ENCODE measurements at places on chromosomes 4 and X. TPM values are rescaled to one million over a fixed set of nuclear protein-coding genes. Genes with fewer than 3 reads are reported as not detected.

DNA sequence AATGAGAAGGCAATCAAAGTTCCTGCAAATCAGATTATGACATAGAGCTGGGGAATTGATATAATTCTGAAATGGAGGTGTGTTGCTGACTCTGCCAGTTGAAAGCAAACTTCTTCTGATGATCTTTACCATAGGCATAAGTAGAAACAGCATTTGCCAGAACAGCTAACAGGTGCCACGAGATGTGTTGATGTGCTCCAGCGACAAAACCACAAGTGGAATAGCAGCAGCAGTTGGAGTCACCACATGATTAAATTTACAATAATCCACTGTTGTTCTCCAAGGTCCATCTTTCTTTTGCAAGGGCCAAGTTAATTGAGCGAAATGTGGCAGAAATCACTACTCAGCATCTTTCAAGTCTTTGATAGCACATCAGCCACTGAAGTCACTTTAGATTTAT, 3.7 kb upstream of the OSTC start:
- DNase-seq: no peak
- H3K27me3 ChIP-seq: no peaks in the 10 kb centered on the region
- no peak overlapping the region for H3K27ac ChIP-seq
- no peaks in the 10 kb centered on the region for H3K36me3 ChIP-seq

DNA sequence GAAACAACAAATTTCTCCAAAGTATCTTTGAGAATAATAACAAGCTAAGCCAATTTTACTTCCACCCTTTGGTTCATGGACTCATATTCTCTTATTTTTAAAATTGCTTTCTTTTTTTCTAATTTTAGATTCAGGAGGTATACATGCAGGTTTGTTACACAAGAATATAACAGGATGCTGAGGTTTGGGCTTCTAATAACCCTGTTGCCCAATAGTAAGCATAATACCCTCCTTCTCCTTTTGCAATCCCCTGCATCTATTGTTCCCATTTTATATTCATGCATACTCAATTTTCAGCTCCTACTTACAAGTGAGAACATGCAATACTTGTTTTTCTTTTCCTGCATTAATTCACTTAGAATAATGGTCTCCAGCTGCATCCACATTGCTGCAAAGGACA, 202.3 kb upstream of the FSTL5 start:
- H3K27ac ChIP-seq: no peak overlapping the region
- no peaks in the 10 kb centered on the region for H3K27me3 ChIP-seq
- H3K36me3 ChIP-seq: no peaks in the 10 kb centered on the region
- no peak for DNase-seq
- H3K4me3 ChIP-seq: no peak overlapping the region

GRCh38 chr4:40055511-40055862, 1.2 kb upstream of the N4BP2 start:
- H3K36me3 ChIP-seq: peaks cover 2% of the 10 kb centered on the region
- H3K4me3 ChIP-seq: peak overlapping the region; percentile 76
- peaks cover 29% of the 10 kb centered on the region for H3K4me1 ChIP-seq
- no peaks in the 10 kb centered on the region for H3K27me3 ChIP-seq
- H3K27ac ChIP-seq: peak overlapping the region; percentile 97
- no peak for DNase-seq

GRCh38 chrX:46263494-46263893, 281.7 kb downstream of the ZNF674 start:
- no peaks in the 10 kb centered on the region for H3K36me3 ChIP-seq
- H3K4me3 ChIP-seq: no peak overlapping the region
- peaks cover 9% of the 10 kb centered on the region for H3K4me1 ChIP-seq
- no peak overlapping the region for H3K27ac ChIP-seq
- H3K27me3 ChIP-seq: no peaks in the 10 kb centered on the region
- DNase-seq: no peak

GRCh38 chr4:152273343-152273742, 262.5 kb downstream of the FBXW7 start:
- H3K4me1 ChIP-seq: peaks cover 18% of the 10 kb centered on the region
- no peaks in the 10 kb centered on the region for H3K27me3 ChIP-seq
- H3K4me3 ChIP-seq: no peak overlapping the region
- no peak for DNase-seq

- peaks cover 6% of the 10 kb centered on the region for H3K36me3 ChIP-seq
- no peak for DNase-seq
- H3K27me3 ChIP-seq: no peaks in the 10 kb centered on the region
- H3K4me1 ChIP-seq: peaks cover 17% of the 10 kb centered on the region
Measured at GRCh38 chr4:41057467-41057866, 156.9 kb downstream of the APBB2 start.

- H3K4me1 ChIP-seq: no peaks in the 10 kb centered on the region
- no peaks in the 10 kb centered on the region for H3K27me3 ChIP-seq
- H3K36me3 ChIP-seq: no peaks in the 10 kb centered on the region
- H3K4me3 ChIP-seq: no peak overlapping the region
- DNase-seq: no peak
Measured at GRCh38 chrX:38601866-38602265, 40.5 kb downstream of the TSPAN7 start.

GRCh38 chr4:104490770-104491480, 3.8 kb downstream of the CXXC4 start:
- H3K27me3 ChIP-seq: peaks cover 2% of the 10 kb centered on the region
- H3K4me1 ChIP-seq: peaks cover 67% of the 10 kb centered on the region
- peak overlapping the region; percentile 90 for H3K27ac ChIP-seq
- H3K36me3 ChIP-seq: no peaks in the 10 kb centered on the region

- no peaks in the 10 kb centered on the region for H3K27me3 ChIP-seq
- peaks cover under 1% of the 10 kb centered on the region for H3K36me3 ChIP-seq
- peaks cover 65% of the 10 kb centered on the region for H3K4me1 ChIP-seq
- peak; percentile 38 for DNase-seq
- H3K27ac ChIP-seq: peak overlapping the region; percentile 96
Measured at GRCh38 chr4:19739101-19739651, 512.5 kb upstream of the SLIT2 start.

DNA sequence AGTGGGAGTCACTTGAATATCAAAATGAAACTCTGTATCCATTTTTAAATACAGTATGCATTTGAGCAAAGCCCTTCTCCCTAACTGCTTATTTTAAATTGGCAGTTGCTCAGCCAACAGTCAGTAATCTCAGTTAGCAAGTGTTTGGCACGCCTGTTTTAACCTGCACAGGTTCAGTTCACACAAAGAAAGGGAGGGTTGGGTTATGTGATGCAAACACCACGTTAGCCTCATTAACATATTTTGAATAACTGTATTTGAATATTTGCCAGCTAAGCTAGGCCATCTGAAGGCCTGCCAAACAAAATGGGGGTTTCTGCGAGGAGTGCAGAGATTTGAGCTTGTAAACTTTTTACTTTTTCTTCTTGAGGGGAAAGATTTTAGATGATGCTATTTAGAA, 19.8 kb downstream of the GAB1 start:
- H3K4me1 ChIP-seq: peaks cover 82% of the 10 kb centered on the region
- peak overlapping the region; percentile 94 for H3K27ac ChIP-seq
- no peaks in the 10 kb centered on the region for H3K36me3 ChIP-seq
- DNase-seq: no peak

GRCh38 chr4:81631958-81632441, 160.3 kb upstream of the RASGEF1B start:
- peaks cover 18% of the 10 kb centered on the region for H3K4me1 ChIP-seq
- no peak overlapping the region for H3K4me3 ChIP-seq
- H3K27ac ChIP-seq: no peak overlapping the region
- no peaks in the 10 kb centered on the region for H3K36me3 ChIP-seq
- DNase-seq: no peak

DNA sequence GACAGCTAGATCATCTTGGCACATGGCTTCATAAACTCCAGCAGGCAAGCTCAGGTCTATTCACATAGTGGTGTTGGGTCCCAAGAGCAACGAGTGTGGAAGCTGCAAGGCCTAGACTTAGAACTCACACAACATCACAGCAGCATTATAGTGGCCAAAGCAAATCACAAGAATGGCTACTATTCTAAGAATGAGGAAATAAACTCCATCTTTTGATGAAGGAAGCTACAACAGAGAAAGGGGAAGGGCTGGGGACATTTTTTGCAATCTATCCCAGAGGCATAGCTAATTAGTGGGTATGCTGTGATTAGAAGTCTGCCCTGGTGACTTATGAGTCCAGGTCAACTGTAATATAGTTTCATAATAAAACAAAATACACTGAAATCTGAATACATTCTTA, 42.9 kb upstream of the TAB3 start:
- H3K27ac ChIP-seq: peak overlapping the region; percentile 36
- no peak overlapping the region for H3K4me3 ChIP-seq
- DNase-seq: no peak
- H3K27me3 ChIP-seq: no peaks in the 10 kb centered on the region
- no peaks in the 10 kb centered on the region for H3K36me3 ChIP-seq

GRCh38 chrX:120564925-120565324, 4.2 kb upstream of the CUL4B start:
- H3K4me1 ChIP-seq: peaks cover 5% of the 10 kb centered on the region
- H3K36me3 ChIP-seq: no peaks in the 10 kb centered on the region
- H3K27ac ChIP-seq: no peak overlapping the region
- DNase-seq: no peak
- no peak overlapping the region for H3K4me3 ChIP-seq

- no peak overlapping the region for H3K4me3 ChIP-seq
- H3K36me3 ChIP-seq: no peaks in the 10 kb centered on the region
- no peak overlapping the region for H3K27ac ChIP-seq
- DNase-seq: no peak
- H3K27me3 ChIP-seq: no peaks in the 10 kb centered on the region
Measured at GRCh38 chr4:101697266-101697665, 93.3 kb upstream of the BANK1 start.

GRCh38 chrX:14295426-14295825, 233.9 kb upstream of the GLRA2 start:
- H3K27me3 ChIP-seq: no peaks in the 10 kb centered on the region
- H3K4me1 ChIP-seq: no peaks in the 10 kb centered on the region
- no peak overlapping the region for H3K4me3 ChIP-seq
- DNase-seq: no peak
- no peaks in the 10 kb centered on the region for H3K36me3 ChIP-seq

- H3K36me3 ChIP-seq: peaks cover 3% of the 10 kb centered on the region
- no peaks in the 10 kb centered on the region for H3K27me3 ChIP-seq
- DNase-seq: no peak
- no peak overlapping the region for H3K4me3 ChIP-seq
- H3K27ac ChIP-seq: no peak overlapping the region
- H3K4me1 ChIP-seq: peaks cover 27% of the 10 kb centered on the region
Measured at GRCh38 chr4:181970366-181970765, 272.8 kb upstream of the TENM3 start.

DNA sequence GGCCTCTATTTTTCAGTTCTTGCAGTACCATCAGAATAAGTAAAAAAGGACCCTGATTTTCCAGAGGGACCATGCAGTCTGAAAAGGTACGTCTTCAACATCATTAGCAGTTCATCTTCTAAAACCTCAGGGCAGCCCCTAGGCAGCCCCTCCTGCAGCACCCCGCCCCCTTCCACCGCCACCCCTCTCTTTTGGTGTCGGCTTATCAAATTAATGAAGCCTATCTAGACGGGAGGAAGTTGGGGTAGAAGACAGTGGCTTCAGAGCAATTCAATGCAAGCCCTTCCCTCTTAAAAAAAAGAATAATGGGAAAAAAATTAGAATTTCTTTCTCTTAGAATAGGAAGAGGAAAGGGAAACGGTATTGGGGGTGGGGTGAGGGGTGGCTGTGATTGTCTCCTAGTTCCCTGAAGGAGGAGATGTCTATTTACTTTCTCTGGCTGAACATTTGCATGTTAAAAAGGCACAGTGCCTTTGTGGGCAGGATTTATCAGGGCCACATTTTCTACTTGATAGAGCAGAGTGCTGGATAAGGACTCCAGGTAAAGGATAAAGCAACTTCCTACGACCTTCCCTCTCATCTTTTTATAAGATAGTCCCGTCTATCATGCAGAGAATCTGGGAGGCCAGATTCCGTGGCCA, 159.4 kb downstream of the MGST2 start:
- peaks cover 10% of the 10 kb centered on the region for H3K36me3 ChIP-seq
- H3K4me1 ChIP-seq: peaks cover 13% of the 10 kb centered on the region
- H3K27me3 ChIP-seq: no peaks in the 10 kb centered on the region
- H3K27ac ChIP-seq: no peak overlapping the region
- no peak overlapping the region for H3K4me3 ChIP-seq

DNA sequence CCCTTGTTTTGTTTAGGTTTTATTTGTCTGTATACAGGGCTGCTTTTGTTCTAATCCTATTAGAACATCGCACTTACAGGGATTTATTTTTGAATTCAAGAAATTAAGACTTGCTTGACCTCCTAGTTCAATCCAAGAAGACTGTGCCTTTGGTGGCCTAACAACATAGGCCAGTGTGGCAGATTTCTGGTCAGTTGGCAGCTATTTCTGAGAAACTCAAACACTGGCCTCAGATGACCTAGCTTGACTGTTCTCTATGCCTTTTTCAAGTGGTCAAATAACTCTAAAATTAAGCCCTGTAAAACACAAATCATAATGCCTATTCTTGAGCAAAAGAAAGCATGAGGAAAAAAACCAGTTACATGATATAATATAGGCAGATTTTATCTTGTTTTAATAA, 89.3 kb upstream of the GPR34 start:
- no peaks in the 10 kb centered on the region for H3K4me1 ChIP-seq
- DNase-seq: no peak
- no peaks in the 10 kb centered on the region for H3K27me3 ChIP-seq
- H3K36me3 ChIP-seq: peaks cover 5% of the 10 kb centered on the region

DNA sequence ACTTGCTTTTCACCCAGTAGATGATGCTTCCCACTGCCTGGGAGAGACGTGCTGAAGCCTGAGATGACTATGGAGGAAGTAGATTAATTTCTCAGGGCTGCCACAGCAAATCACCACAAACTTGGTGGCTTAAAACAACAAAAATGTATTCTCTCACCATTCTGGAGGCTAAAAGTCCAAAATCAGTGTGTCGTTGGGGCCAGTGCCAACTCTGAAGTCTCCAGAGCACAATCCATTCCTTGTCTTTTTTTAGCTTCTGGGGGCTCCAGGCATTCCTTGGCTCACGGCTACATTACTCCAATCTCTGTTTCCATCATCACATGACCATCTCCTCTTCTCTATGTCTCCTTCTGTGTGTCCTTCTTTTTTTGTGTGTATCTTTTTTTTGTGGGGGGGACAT, 105.8 kb upstream of the C1QTNF7 start:
- peaks cover 3% of the 10 kb centered on the region for H3K4me1 ChIP-seq
- DNase-seq: no peak
- H3K36me3 ChIP-seq: no peaks in the 10 kb centered on the region
- no peak overlapping the region for H3K27ac ChIP-seq
- H3K27me3 ChIP-seq: no peaks in the 10 kb centered on the region

- no peaks in the 10 kb centered on the region for H3K27me3 ChIP-seq
- no peak for DNase-seq
- no peak overlapping the region for H3K4me3 ChIP-seq
- no peaks in the 10 kb centered on the region for H3K4me1 ChIP-seq
- H3K27ac ChIP-seq: no peak overlapping the region
Measured at GRCh38 chr4:20829617-20830357, 129.5 kb downstream of the PACRGL start.

The DCAF4L1 gene
- total RNA-seq: not detected

The SPANXN2 gene
- total RNA-seq: not detected

The PHKA1 gene
- total RNA-seq: 12.9 TPM

The APELA gene
- total RNA-seq: 1.0 TPM

The MAGEA8 gene
- total RNA-seq: not detected

The TLR2 gene
- 2.4 TPM for total RNA-seq

The SLC26A1 gene
- total RNA-seq: 0.38 TPM

The CFI gene
- 485 TPM for total RNA-seq

All from mesothelial cell of epicardium (in vitro differentiated cells).